ENCODE measurements at places on chromosomes 11 and 22.
A peak's percentile ranks its signal among the peaks of the same experiment; 100 is the strongest.

GRCh38 chr11:69173925-69174581 lies 18.3 kb downstream of the SMIM38 start:
- DNase-seq: no peak

GRCh38 chr11:60282286-60282685 lies 1.8 kb downstream of the MS4A4A start:
- no peak for DNase-seq

DNA sequence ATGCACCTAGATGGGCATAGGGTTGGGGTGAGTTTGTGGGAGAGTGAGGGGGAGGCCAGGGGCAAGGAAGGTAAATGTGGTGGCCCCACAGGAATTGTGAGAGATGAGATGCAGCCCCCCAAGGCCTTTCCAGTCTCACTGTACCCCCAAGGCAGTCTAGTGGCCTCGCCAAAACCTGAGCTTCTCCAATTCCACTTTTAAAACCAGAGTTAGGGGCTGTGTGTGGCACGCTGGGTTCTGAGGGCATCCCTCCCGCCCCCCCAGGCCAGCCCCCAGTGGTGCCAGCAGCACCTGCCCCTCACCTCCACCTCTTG lies 40.4 kb downstream of the KCNC1 start:
- DNase-seq: no peak

GRCh38 chr11:132839236-132839945 lies 692.9 kb downstream of the OPCML start:
- no peak for DNase-seq

DNA sequence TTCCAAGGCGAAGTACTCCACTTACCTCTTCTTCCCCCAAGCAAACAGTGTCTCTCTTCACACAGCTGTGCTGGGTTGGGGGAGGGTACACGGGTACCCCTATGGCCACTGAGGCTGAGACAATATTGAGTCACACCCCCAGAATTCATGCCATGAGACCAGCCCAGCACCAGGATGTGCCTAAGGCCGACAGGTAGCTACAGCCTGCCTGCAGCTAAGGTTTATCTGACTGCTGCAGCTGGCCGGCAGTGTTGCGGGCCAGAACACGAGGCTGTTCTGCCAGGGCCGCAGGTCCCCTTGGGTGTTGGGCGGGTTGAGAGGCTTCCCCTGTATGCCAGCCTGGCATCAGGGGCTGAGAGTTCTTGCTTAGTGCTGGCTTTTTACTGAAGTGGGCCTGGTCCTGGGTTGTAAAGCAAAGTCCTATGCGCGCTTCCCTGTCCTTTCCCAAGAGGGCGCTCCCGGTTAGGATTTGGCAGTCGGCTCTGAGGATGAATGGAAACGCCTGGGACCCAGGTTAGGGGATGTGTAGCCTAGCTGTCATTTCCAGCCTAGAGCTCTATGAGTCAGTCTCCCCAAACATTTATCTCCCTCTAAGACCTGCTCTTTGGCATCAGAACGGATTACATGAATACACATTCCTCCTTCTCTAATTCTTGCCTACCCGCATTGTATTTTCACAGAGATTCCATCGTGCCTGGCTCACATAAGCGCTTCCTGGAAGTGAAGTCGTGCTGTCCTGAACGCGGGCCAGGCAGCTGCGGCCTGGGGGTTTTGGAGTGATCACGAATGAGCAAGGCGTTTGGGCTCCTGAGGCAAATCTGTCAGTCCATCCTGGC lies 7.1 kb downstream of the USP18 start:
- DNase-seq: peak; percentile 97

- DNase-seq: no peak
Observed at GRCh38 chr22:23058063-23058462, 12.3 kb upstream of the GNAZ start.

DNA sequence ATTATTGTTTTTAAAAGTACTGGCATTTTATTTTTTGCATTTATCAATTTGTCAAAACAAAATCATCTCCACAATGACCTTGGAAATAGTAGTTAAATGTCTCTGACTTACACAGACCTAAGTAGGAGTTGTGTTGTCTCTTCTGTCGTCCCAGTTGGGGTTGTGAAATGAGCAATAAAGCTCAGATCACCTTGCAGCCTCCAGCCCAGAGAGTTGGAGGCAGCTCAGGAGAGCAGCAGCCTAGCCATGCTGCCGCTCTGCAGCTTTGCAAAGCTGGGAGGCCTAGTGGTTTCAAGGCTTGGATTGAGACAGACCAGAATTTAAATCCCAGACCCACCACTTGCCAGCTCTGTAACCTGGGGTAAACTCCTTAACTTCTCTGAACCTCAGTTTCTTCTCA lies 65.2 kb upstream of the CRYBB3 start:
- DNase-seq: no peak

DNA sequence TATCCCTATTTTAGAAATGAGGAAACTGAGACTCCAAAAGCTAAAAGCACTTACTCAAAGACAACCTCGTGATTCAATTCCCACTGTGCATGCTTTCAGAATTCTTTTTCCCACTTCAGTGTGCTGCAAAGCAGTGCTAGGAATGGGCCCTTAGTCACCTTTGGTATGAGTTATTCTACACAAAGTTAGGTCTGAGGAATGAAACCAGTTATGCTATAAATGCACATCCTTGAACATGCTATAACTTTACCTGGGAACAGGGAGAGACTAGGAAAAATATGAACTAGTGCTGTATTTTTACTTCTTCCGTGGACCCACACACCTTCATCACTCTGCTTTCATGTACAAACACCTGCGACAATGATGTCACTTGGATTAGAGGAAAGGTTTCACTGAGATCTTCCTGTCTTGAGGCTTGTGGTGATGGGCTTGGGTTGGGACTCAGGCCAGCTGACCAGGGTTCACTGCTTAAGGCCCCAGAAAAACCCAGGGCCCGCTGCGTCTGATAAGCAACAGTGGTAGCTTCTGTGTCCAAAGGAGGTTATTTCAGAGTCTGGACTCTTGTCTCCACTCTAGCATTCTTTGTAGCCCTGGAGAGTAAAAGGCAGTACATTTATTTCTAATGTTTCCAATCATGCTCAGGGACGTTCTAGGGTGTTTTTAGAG lies 81.6 kb downstream of the ZC3H12C start:
- no peak for DNase-seq

GRCh38 chr11:122140500-122140899 lies 24.5 kb upstream of the BLID start:
- no peak for DNase-seq

Measured in AG09319 (cell line).